Activated CD4-positive, alpha-beta T cell treated with anti-CD3 and anti-CD28 coated beads, Interleukin-2, amount 50 U/mL, for 4 hours (primary cell): ENCODE measurements at places on chromosomes 6 and 20.

- no peak for DNase-seq
Observed at GRCh38 chr6:152112491-152113261, 305.2 kb downstream of the ESR1 start.

- DNase-seq = no peak
Observed at GRCh38 chr6:98641949-98642719, 192.2 kb upstream of the POU3F2 start.

GRCh38 chr6:98974309-98974708 lies 26.6 kb upstream of the FBXL4 start:
- no peak for DNase-seq

DNA sequence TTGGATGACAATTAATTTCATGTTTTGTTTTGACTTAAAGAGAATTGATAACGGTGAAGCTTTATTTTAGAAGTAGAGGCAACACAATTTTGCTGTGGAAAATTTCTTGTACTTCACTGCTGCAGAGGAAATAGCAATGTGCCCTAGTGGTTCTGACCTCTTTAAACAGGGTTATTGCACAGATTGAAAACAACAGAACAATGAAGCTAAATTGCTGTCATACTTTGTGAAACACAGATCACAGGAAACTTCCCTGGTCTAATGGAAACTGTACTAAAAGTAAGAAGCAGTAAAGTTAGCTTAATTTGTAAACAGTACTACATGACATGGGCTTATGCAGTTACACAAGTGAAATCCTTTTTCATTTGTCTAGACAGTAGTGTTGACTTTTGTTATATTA lies 31.3 kb downstream of the OR2A4 start:
- DNase-seq = no peak

DNA sequence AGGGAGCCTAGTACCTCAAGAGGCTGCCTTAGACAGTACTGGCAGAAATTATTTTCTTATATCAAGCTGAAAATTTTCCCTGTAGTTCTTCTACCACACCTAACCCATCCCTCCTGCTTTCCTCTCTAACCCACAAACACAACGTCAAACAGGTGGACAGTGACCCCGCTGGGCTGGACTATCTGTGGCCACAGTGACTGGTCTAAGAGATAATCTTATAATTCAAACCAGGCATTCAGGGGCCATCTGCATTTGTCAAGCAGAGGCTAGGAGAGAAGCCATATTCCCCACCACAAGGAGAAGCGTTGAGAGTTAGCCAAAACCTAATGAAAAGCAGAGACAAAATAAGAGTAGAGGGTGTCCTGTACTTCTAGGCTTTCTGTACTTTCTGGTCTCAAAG lies 8.2 kb downstream of the HDDC2 start:
- DNase-seq = no peak

- no peak for DNase-seq
Observed at GRCh38 chr20:47796971-47797370, 11.7 kb upstream of the SULF2 start.

- DNase-seq = no peak
Observed at GRCh38 chr6:16204653-16205376, 33.6 kb upstream of the GMPR start.
